ENCODE measurements at places on chromosomes 5 and 9.

GRCh38 chr9:137604345-137605086, 970 bp upstream of the ARRDC1 start:
- no peak for DNase-seq

- DNase-seq: no peak
These were observed 17.0 kb upstream of the CMBL start for GRCh38 chr5:10324518-10325370.

DNA sequence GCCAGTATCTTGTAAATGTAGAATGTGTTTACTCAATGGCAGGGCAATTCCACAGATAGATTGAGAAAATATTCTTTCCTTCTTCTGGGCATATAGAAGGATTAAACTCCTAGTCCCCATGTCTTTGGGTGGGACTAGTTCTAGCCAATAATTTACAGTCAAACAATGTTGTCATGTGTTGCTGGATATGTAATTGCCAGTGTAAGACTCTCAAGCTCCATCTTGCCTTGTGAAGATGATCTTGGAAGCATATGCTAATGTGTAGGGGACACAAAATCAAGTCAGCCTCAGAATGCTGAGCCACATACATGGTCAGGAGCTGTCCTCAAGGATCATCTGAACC, 386.9 kb downstream of the CETN3 start:
- DNase-seq: no peak

GRCh38 chr9:24939109-24939850, 393.6 kb upstream of the IZUMO3 start:
- no peak for DNase-seq

GRCh38 chr5:43592363-43592762, 10.6 kb upstream of the NNT start:
- no peak for DNase-seq

DNA sequence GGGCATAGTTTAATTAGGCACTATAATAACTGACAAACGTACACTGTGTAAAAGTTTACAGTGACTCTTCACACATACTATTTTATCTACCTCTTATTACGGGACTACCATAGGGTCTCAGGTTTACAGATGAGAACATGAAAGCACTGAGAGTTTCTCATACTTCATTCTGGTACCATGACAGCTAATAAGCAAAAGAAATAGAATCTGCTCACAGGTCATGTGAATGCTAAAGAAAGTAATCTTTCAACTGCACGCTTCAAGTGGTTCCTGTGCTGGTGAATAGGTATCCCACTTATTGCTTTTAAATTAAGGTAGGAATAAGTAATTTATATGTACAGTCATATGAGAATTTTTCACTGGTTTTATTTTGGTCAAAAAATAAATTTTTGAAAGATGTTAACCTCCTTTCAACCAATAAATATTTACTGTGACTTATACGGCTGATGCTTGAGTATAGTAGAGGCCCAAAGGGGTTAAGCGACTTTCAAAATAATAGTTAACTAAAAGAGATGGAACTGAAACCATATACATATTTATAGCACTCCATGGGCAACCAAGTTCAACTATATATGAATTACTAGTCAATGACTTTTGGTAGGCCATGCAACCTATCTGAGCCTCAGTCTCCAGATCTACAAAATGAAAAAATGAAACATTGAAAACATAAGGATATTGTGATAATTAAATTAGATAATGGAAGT, 8.1 kb downstream of the CDKN2A start:
- DNase-seq: no peak

GRCh38 chr9:22105005-22105722, 96.1 kb upstream of the CDKN2B start:
- DNase-seq: no peak

DNA sequence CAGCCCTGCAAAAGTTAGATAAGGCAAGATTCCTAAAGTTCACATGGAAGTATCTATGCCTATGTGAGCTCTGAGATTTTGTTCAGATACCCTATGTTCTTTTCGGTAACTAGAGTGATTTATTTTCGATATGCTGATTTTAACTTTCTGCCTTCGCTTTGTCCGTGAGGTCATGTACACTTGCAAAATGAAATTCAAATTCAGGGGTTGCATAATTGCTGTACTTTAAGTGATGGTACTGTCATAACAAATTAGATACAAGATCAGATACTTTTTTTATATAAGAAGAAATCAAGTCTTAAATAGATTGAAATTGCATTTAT, 350 bp upstream of the ECPAS start:
- no peak for DNase-seq

DNA sequence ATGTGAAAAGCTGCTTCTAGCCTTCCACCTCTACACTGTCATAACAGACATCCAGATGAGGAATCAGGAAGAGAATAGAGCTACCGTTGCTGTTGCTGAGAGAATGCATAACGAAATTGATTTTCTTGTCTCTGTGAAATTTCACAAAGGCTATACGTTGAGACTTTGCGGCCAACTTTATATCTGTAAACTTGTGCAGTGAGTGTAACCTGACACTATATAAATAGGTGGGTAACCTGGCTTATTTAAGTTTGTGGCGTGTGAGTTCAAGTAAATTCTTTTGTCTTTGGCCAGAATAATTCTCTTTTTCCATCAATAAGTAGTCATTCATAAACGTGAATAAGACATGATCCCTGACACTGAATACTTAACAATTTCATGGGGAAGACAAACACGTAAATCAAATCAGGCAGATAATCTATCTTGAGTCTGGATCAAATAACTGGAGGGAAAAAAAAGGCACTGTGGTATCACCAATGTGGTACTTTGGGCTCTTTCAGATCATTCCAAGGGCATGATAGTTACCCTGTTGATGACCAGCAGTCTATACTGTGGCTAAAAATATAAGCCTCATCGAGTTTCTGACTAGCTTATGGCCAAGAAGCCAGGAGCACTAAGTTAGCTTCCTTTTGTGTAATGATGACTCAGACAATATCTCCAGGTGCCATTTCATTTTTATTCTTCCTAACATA, 98.2 kb upstream of the RASA1 start:
- DNase-seq: no peak

GRCh38 chr5:145752534-145752933, 82.6 kb downstream of the PRELID2 start:
- no peak for DNase-seq

GRCh38 chr9:137229903-137230704, 597 bp upstream of the SLC34A3 start:
- DNase-seq: no peak

GRCh38 chr5:51811883-51812471, 428.7 kb downstream of the ISL1 start:
- no peak for DNase-seq

GRCh38 chr5:80234116-80234948, 21.5 kb downstream of the SERINC5 start:
- DNase-seq: no peak

DNA sequence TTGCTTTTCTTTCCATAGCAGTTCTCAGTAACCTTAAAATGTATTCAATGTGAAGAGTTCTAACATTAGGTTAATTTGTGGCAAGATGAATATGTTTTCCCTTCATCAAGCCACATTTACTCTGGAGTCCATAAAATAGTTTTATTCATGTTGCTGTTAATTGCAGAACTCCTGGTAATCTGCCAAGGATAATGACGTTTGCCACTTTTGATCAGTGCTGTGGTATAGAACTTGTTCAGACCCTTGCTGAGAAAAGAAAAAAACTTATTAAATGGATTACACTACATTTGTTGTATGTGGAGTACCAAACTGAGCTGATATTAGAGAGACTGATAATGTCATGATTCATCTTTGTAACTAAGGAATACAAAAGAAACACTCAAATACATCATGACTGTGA, 212.4 kb upstream of the DMAC1 start:
- DNase-seq: no peak
